ENCODE measurements at places on chromosomes 3 and 15.

DNA sequence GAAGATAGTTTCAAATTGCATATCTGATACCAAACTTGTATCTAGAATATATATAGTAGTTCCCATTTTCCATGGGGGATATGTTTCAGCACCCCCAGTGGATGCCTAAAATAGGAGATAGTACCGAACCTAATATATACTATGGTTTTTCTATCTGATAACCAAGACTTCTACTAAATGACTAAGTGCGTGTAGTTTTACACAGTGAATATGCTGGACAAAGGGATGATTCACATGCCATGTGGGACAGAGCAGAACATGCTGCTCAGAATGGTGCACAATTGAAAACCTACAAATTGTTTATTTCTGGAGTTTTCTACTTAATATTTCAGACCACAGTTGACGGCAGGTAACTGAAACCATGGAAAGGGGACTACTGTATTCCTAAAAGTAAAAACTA is 73.4 kb upstream of the TP63 start:
- DNase-seq, result no peak

GRCh38 chr3:10353661-10354360 is 32.9 kb upstream of the SEC13 start:
- no peak for DNase-seq

GRCh38 chr3:58629629-58630028 is 36.9 kb downstream of the FAM3D start:
- DNase-seq, result no peak

- DNase-seq, result no peak
Measured at GRCh38 chr15:47388299-47388698, 329.0 kb upstream of the SEMA6D start.

DNA sequence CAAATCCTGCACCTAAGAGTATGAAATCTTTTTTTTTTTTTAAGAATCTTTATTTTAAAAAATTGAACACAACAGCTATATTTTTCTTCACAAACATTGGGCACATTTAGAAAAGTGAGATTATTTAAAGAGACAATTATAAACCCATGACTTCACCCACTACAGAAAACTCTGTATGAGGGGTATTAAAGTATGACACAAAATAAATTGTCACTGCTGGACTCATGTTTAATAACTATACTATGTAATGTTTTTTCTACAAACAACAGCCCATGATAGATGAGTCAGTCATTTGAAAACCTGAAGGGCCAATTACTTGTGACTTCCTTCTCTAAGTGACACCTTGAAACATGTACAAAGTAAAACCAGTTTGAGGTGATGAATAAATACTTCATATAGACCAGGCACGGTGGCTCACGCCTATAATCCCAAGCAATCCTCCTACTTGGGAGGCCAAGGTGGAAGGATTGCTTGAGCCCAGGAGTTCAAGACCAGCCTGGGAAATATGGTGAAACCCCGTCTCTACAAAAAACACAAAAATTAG is 36.0 kb downstream of the AQR start:
- DNase-seq, result no peak

- DNase-seq, result peak; percentile 64
Measured at GRCh38 chr3:12194209-12194608, 35.5 kb upstream of the TIMP4 start.

DNA sequence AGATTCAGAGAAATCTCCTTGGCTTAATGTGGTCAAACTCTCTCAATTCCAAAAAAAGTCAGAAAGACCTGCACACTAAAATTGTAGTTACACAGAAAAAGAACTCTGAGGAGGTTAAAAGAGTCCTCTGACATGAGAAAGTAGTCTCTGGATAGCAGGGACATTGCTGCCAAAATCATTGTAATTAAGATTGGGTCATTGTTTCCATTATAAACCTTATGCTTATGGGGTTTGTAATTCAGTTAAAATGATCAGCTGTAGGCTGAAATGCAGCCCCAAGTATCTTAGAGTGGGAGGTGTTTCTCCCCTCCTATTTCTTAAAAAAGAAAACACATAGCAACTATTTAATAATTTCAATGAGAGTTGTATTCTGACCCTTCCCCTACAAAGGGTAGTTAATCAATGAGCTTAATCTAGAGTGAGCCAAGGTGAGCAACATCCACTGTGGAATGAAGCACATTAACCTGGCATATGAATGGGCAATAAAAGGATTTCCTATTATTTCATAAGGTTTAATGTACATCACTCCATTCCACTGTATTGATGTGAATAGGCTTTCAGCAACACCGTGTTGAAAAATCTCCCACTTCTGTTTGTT is 406.9 kb downstream of the TIGIT start:
- DNase-seq, result no peak
